ENCODE measurements at places on chromosomes 12 and 14. TPM values are rescaled to one million over a fixed set of nuclear protein-coding genes. Genes with fewer than 3 reads are reported as not detected.

- H3K27ac ChIP-seq: no peak overlapping the region
- H3K4me1 ChIP-seq: no peaks in the 10 kb centered on the region
- DNase-seq: no peak
- H3K4me3 ChIP-seq: no peak overlapping the region
- no peaks in the 10 kb centered on the region for H3K36me3 ChIP-seq
These were observed 57.9 kb upstream of the ERGIC2 start for GRCh38 chr12:29438752-29439408.

The DPY19L2 gene
- polyA plus RNA-seq: 2.6 TPM

- no peaks in the 10 kb centered on the region for H3K4me1 ChIP-seq
- no peak for DNase-seq
- H3K4me3 ChIP-seq: no peak overlapping the region
- H3K36me3 ChIP-seq: no peaks in the 10 kb centered on the region
- no peaks in the 10 kb centered on the region for H3K27me3 ChIP-seq
These were observed 606.0 kb upstream of the TMEM132C start for GRCh38 chr12:127660961-127661360.

- no peak overlapping the region for H3K27ac ChIP-seq
- H3K27me3 ChIP-seq: no peaks in the 10 kb centered on the region
- no peak overlapping the region for H3K4me3 ChIP-seq
- H3K4me1 ChIP-seq: no peaks in the 10 kb centered on the region
- DNase-seq: no peak
These were observed 239.7 kb downstream of the BCAT1 start for GRCh38 chr12:24709216-24709615.

The SERPINA4 gene
- not detected for polyA plus RNA-seq

- H3K27me3 ChIP-seq: no peaks in the 10 kb centered on the region
- H3K36me3 ChIP-seq: peaks cover 9% of the 10 kb centered on the region
- no peak for DNase-seq
- peaks cover 29% of the 10 kb centered on the region for H3K4me1 ChIP-seq
- H3K27ac ChIP-seq: peak within 1 kb of the TSS; percentile 73
These were observed at the start of the genes KLHL42 and MANSC4 for GRCh38 chr12:27779920-27780611. Gene KLHL42, plus strand, starts transcription at chr12:27780233. Its CDS starts 98 bp downstream, at chr12:27780331. Gene MANSC4, minus strand, starts transcription at chr12:27780236. Its CDS starts 8,960 bp downstream, at chr12:27771276.

The KCNJ8 gene
- polyA plus RNA-seq: not detected

- no peak for DNase-seq
- H3K4me1 ChIP-seq: peaks cover 20% of the 10 kb centered on the region
- no peak overlapping the region for H3K27ac ChIP-seq
- H3K4me3 ChIP-seq: no peak overlapping the region
- H3K27me3 ChIP-seq: no peaks in the 10 kb centered on the region
These were observed 83.8 kb downstream of the SRGAP1 start for GRCh38 chr12:63928305-63928704.

DNA sequence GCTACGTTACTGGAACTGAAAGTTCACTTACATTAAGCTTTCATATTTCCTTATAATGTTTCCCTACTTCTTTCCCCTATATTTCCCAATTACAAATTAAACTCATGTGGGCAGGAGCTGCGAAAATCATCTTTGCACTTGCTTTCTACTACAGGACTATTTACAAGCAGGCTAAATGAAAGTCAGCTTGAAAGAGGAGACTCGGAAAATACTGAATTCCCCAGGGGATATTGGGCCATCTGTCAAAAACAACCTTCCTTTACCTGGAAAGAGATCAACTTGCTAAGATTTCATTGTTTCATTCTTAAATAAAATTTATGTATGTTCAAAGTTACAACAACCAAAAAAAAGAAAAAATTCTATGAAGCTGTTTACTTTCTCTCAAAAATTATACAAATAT, 92.8 kb upstream of the BBS10 start:
- H3K36me3 ChIP-seq: no peaks in the 10 kb centered on the region
- no peak for DNase-seq
- H3K4me3 ChIP-seq: no peak overlapping the region

- H3K36me3 ChIP-seq: no peaks in the 10 kb centered on the region
- no peaks in the 10 kb centered on the region for H3K27me3 ChIP-seq
- no peak for DNase-seq
- no peak overlapping the region for H3K27ac ChIP-seq
- H3K4me3 ChIP-seq: no peak overlapping the region
These were observed 60.1 kb upstream of the RESF1 start for GRCh38 chr12:31899109-31899508.

The C12orf75 gene
- 123 TPM for polyA plus RNA-seq

GRCh38 chr14:88804035-88804434, 11.3 kb upstream of the EML5 start:
- DNase-seq: no peak
- no peaks in the 10 kb centered on the region for H3K4me1 ChIP-seq
- H3K27me3 ChIP-seq: no peaks in the 10 kb centered on the region
- H3K27ac ChIP-seq: no peak overlapping the region
- H3K4me3 ChIP-seq: no peak overlapping the region
